ENCODE measurements at places on chromosomes 6 and 20. TPM values are rescaled to one million over a fixed set of nuclear protein-coding genes. Genes with fewer than 3 reads are reported as not detected.
A peak's percentile ranks its signal among the peaks of the same experiment; 100 is the strongest.

The GLP1R gene
- total RNA-seq, result not detected

The CASS4 gene
- 13.2 TPM for total RNA-seq

The SOX18 gene
- 0.25 TPM for total RNA-seq

DNA sequence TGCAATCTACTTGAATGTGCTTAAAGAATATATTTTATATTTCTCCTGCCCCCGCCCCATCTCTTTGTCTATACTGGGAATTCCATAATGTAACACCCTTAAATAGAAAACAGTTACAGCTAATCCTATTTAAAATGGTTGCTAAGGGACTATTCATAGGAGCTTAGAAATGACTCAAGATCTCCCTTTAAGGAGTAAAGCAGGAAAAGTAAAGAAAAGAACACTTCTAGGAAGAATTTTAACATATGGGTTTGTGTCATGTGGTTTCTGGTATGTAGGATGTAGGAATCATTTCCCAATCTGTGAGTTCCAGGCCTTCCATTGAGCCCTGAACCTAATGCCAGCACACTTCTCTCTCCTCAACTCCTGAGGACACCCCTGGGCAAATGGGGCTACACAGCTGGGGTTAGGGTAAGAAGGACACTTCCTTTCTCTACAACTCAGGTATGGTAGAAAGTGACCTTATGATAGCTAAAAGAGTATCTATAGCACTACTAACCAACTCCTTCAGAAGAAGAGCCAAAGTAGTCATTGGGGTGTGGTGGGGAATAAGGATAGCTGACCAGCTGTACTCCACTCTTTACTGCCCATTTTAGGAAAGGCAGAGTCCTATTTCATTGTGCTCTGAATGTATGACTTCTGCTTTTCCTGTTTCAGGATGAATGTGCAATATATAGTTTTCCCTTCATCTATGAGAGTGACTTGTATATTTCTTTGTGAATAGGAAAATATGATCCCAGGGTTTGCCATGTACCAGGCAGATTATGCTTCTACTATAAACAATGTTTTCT lies 27.3 kb downstream of the RIMS1 start:
- no peaks in the 10 kb centered on the region for H3K36me3 ChIP-seq
- H3K27ac ChIP-seq, result no peak overlapping the region
- H3K27me3 ChIP-seq, result no peaks in the 10 kb centered on the region
- H3K4me1 ChIP-seq, result no peaks in the 10 kb centered on the region
- no peak overlapping the region for H3K4me3 ChIP-seq

DNA sequence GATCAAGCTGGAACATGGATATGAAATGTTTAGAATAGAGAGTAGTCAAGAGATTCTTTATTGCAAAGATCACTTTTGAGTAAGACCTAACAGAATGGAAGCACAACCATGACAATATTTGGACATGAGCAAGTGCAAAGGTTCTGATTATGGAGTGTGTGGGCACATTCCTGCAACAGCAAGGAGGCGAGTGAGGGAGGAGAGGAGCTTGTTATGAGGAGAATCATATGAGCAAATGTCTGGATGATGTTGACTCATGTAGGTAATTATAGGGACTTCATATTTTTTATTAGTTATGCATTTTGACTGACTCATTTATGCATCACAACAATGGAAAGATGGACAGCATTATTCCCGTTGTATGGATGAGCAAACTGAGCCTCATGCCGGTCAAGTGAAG lies 100.8 kb upstream of the SLC35B3 start:
- no peak overlapping the region for H3K4me3 ChIP-seq
- no peaks in the 10 kb centered on the region for H3K36me3 ChIP-seq
- no peaks in the 10 kb centered on the region for H3K27me3 ChIP-seq
- no peak overlapping the region for H3K27ac ChIP-seq
- H3K4me1 ChIP-seq, result no peaks in the 10 kb centered on the region
- no peak for DNase-seq

GRCh38 chr6:41466437-41466990 lies 79.7 kb upstream of the FOXP4 start:
- no peak for DNase-seq
- no peak overlapping the region for H3K27ac ChIP-seq
- H3K4me1 ChIP-seq, result peaks cover 5% of the 10 kb centered on the region
- H3K4me3 ChIP-seq, result no peak overlapping the region
- peaks cover 64% of the 10 kb centered on the region for H3K27me3 ChIP-seq

DNA sequence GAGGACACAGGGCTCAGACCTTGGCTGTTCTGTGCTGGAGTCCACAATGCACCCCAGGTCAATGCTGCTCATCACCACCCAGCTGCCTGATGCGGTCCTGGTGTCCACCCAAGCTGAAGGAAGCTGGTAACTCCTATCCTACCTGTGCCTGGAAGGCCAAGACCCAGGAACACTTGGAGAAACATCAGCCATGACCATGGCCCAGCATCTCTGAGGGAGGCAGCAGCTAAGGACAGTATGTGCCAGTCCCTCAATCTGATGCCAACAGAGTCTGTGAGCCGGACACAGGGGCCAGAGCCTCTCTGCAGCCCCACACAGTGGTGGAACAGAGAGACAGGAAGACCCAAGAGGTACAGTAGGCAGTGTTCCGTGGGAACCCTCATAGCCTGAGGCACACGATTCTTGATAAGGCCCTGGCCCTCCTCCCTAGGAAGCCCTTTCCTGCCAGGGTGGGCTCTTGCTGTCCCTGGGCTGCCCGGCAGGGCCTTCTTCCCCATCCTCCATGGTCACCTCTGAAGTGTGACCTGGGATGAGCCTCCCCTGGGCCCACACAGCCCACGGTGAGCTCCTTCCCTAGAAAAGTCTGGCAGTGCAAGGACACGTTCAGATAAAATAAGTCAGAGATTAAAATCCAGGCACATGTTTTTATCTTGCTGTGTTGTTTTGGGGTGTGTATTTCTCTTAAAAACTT lies 170.7 kb downstream of the THBS2 start:
- no peak overlapping the region for H3K27ac ChIP-seq
- no peak overlapping the region for H3K4me3 ChIP-seq
- DNase-seq, result no peak
- no peaks in the 10 kb centered on the region for H3K4me1 ChIP-seq

DNA sequence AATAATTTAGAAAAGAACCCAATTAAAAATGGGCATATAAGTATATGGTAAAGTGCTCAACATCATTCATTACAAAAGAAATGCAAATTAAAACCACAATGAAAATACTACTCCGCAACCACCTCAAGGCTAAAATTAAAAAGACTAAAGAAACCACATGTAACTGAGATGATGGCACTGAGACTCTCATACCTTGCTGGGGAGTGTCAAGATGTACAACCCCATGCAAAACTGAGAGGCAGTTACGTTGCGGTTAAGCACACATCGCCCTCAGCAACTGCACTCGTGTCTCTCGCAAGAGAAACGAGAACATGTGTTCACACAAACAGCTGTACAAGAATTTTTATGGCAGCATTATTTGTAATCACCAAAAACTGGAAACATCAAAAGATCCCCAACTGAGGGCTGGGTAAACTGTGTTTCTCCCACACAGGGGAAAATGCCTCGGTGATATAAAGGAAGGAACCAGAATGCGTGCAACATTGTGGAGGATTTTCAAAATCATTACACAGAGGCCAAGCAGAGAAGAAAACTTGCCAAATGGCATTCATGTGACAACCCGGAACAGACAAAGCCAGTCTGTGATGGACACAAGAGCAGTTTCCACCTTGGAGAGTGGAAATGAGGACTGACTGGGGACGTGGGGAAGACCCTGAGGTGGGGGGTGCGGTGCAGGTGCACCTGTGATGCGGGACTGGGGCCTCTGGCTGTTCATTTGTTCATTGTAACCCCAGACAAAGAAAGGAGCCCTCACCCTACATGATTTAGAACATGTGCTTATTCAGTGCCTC lies 144.9 kb downstream of the WDR27 start:
- H3K27ac ChIP-seq, result no peak overlapping the region
- DNase-seq, result peak; percentile 24
- no peaks in the 10 kb centered on the region for H3K27me3 ChIP-seq
- H3K4me3 ChIP-seq, result no peak overlapping the region

DNA sequence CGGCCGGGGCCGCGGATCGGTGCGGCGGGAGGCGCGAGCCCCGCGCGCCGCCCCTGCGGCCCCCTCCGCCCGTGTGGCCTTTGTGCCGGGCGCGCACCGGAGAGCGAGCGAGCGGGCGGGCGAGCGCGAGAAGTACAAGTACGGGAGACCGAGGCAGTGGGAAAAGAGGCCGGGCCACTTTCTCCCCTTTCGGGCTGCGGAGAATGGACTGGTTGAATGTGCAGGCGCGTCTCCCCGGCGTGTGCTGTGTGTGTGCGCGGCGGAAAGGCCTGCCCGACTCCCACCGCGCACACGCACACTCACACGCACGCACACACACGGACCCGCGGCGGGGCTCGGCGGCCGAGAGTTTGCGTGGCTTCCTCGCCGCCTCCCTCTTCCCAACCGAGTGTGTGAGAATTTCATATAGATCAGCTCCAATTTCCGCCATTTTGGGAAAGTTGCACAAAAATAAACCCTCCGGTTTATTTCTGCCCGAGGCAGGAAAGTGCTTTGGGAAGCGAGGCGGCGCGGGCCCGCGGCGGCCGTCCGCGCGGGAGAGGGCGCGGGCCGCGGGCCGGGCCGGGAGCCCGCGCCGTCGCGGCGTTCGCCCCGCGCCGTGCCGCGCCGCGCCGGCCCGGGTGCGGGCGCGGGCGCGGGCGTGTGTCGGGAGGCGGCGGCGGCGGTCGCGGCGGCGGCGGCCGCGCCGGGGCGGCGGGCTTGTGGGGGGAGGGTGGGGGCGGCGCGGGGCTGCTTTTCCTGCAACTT lies 1.1 kb downstream of the L3MBTL3 start:
- peak overlapping the region; percentile 79 for H3K27ac ChIP-seq
- peak overlapping the region; percentile 85 for H3K4me3 ChIP-seq
- peaks cover 2% of the 10 kb centered on the region for H3K27me3 ChIP-seq
- DNase-seq, result peak; percentile 43
- H3K36me3 ChIP-seq, result peaks cover 13% of the 10 kb centered on the region
- peaks cover 19% of the 10 kb centered on the region for H3K4me1 ChIP-seq

GRCh38 chr6:52575502-52575892 lies 1.4 kb downstream of the TRAM2 start:
- peak overlapping the region; percentile 64 for H3K4me3 ChIP-seq
- peaks cover 9% of the 10 kb centered on the region for H3K27me3 ChIP-seq
- H3K4me1 ChIP-seq, result peaks cover 40% of the 10 kb centered on the region

GRCh38 chr20:50163570-50164317 lies 10.2 kb upstream of the PEDS1 start:
- no peak overlapping the region for H3K27ac ChIP-seq
- no peak for DNase-seq
- H3K27me3 ChIP-seq, result peaks cover 7% of the 10 kb centered on the region
- no peaks in the 10 kb centered on the region for H3K36me3 ChIP-seq
- H3K4me1 ChIP-seq, result peaks cover 12% of the 10 kb centered on the region
